PC-3 (cell line): ENCODE measurements at places on chromosomes 2 and 18. TPM values are rescaled to one million over a fixed set of nuclear protein-coding genes. Genes with fewer than 3 reads are reported as not detected.

The GCG gene
- not detected in 2 replicates for total RNA-seq

The TRIM43 gene
- total RNA-seq: not detected in 2 replicates

The REG3G gene
- total RNA-seq: not detected in 2 replicates

DNA sequence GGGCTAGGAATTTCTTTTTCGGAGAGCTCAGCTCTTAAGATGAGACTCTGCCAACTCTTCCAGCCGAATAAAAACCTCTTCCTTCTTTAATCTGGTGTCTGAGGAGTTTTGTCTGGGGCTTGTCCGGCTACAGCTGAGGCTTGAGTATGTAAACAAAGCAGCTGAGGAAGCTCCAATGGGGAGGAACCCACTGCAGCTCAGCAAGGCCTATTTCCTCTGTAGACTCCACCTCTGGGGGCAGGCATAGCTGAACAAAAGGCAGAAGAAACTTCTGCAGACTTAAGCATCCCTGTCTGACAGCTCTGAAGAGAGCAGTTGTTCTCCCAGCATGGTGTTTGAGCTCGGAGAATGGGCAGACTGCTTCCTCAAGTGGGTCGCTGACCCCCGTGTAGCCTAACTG, 838.7 kb downstream of the CCDC85A start:
- H3K36me3 ChIP-seq: no peaks in the 10 kb centered on the region
- H3K27me3 ChIP-seq: no peaks in the 10 kb centered on the region
- H3K4me3 ChIP-seq: no peak overlapping the region
- no peaks in the 10 kb centered on the region for H3K4me1 ChIP-seq

The CMPK2 gene
- total RNA-seq: 5.0 and 6.5 TPM in 2 replicates

The TGFA gene
- total RNA-seq: 45.0 and 54.7 TPM in 2 replicates

The FSHR gene
- not detected in 2 replicates for total RNA-seq

The TMEM247 gene
- not detected in 2 replicates for total RNA-seq

DNA sequence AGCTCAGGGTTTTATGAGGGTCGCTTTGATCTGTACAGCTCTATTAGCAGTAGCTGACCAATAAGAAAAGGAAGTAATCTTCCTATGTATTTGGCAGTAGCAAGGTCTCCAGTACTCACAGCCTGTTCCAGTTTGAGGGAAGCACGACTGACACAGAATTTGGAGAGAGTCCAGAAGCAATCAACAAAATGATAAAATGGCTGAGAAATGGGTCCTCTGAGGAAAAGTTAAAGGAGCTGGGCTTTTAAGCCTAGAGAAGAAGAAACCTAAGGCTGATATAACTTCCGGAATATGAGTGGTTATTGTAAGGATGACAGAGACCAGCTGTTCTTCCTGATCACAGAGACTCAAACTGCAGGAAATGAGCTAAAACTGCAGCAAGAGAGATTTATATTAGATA, 382.8 kb downstream of the GPD2 start:
- no peak for DNase-seq
- H3K27me3 ChIP-seq: no peaks in the 10 kb centered on the region
- no peaks in the 10 kb centered on the region for H3K36me3 ChIP-seq
- H3K27ac ChIP-seq: no peak overlapping the region
- H3K4me1 ChIP-seq: no peaks in the 10 kb centered on the region
- H3K4me3 ChIP-seq: no peak overlapping the region

- no peaks in the 10 kb centered on the region for H3K36me3 ChIP-seq
- DNase-seq: peak; percentile 66
- H3K4me3 ChIP-seq: peak overlapping the region; percentile 91
These were observed 818 bp upstream of the IKZF2 start for GRCh38 chr2:213152065-213152794.

The ADD2 gene
- 4.4 and 16.0 TPM in 2 replicates for total RNA-seq

DNA sequence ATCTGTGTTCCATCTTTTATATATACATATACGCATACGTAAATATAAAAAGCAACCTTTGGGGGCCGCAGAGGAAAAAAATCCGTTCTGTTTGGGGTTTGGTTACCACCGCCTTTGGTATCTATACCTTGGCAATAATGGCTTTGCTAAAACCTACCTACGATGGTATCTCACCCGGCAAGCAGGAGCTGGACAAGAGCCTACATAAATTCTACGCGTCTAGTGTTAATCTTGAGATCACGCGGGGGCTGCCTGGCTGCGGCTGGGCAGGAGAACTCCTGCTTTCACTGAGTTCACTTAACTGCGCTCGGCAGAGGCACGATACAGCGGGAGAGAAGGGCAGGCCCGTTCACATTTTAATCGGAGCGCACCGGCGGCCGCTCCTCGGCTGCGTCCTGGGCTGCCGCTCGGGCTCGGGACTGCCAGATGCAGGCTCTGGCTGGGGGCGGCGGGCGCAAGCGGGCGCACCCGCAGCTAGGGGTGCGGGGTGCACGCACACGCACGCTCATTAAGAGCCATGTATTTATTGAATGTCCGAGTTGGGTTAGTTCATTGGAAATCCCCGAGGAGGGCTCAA, 1.7 kb upstream of the POU3F3 start:
- peak overlapping the region; percentile 57 for H3K4me3 ChIP-seq
- peaks cover 68% of the 10 kb centered on the region for H3K27me3 ChIP-seq
- H3K27ac ChIP-seq: no peak overlapping the region
- H3K36me3 ChIP-seq: no peaks in the 10 kb centered on the region
- peaks cover 4% of the 10 kb centered on the region; the same call in 1 of the 2 replicates for H3K4me1 ChIP-seq

DNA sequence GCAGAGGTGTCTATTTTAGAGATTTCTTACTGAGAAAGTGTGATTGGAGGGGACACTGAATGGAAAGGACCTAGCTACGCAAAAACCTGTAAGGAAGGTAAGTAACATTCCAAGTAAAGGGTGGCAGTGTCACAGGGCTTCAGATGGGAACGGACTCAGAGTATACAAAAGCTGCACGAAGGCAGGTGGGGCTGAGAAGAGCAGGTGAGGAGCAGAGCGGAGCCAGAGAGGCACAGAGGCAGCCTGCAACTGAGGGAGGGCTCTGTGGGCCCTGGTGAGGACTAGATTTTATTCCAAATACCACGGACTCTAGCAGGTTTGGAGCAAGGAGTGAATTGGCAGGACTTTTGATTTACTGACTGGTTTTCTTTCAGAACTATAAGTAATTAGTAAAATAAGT, 331.3 kb upstream of the PKDCC start:
- no peak overlapping the region for H3K4me3 ChIP-seq
- no peaks in the 10 kb centered on the region for H3K4me1 ChIP-seq
- H3K27me3 ChIP-seq: no peaks in the 10 kb centered on the region
